ENCODE measurements at places on chromosomes 7 and 10.

DNA sequence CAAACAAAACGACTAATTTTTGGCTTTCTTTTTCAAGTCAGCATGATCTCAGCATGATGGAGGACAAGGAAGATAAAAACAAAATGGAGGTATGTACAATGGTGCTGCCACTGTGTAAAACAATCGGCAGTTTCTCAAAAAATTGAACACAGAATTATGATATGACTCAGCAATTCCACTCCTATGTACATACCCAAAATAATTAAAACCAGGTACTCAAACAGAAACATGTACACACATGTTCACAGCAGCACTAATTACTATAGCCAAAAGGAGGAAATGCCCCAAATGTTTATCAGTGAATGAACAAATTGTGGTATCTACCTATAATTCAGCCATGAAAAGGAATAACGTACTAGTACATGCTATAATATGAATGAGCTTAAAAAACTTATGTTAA lies 29.9 kb downstream of the SNX13 start:
- DNase-seq: no peak

- DNase-seq: no peak
Observed at GRCh38 chr7:3636131-3636860, 335.2 kb downstream of the SDK1 start.

DNA sequence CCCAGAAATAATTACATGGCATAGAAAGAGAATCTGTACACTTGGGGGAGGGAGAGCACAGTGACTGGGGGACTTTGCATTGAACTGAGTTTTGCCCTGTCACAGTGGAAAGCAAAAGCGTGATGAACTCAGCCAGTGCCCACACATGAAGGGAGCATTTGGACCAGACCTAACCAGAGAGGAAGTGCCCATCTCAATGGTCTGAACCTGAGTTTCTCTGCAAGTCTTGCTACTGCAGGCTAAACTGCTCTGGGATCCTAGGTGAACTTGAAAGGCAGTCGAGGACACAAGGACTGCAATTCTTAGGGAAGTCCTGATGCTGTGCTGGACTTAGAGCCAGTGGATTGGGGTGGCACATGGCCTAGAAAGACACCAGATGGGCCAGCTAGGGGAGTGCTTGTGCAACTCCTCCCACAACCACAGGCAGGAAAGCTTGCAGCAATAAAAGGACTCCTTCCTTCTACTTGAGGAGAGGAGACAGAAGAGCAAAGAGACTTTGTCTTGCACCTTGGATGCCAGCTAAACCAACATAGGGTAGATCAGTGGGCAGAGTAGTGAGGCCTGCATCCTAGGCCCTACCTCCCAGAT lies 259.0 kb downstream of the GRM8 start:
- no peak for DNase-seq

GRCh38 chr10:99598011-99598410 lies 22.2 kb downstream of the SLC25A28 start:
- DNase-seq: no peak

- DNase-seq: no peak
Observed at GRCh38 chr10:99590799-99591198, 29.4 kb downstream of the SLC25A28 start.

DNA sequence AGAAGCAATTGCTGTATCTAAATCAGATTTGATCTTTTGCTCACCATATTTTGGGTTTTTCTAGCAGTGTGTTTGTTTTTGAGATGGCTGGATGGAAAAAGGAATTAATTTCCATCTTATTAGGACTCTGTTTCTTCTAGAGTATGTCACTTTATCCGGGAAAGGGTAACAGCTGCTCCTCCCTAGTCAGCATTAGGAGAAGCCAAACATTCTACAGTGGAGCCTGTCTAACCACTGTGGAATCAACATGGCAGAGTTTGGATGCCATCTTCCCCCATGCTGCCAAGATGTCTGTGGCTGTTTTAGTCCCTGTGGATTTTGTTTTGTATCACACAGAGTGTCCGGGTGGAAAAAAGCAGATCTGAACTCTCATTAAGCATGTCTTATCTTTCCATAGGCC lies 16.0 kb upstream of the LMOD2 start:
- no peak for DNase-seq

Measured in activated naive CD8-positive, alpha-beta T cell treated with anti-CD3 and anti-CD28 coated beads, Interleukin-2, amount 50 U/mL, for 16 hours (primary cell).